ENCODE measurements at places on chromosomes 2 and 18. TPM values are rescaled to one million over a fixed set of nuclear protein-coding genes. Genes with fewer than 3 reads are reported as not detected.

Gene KANSL3
- 30.3 TPM for total RNA-seq

Gene TUBB8B
- not detected for total RNA-seq

Gene UGT1A4
- not detected for total RNA-seq

Gene FIGN
- 6.5 TPM for total RNA-seq

All from thoracic aorta endothelial cell (primary cell).